ENCODE measurements at places on chromosomes 3 and 15.

- DNase-seq, result no peak
These were observed 471.6 kb downstream of the FOXP1 start for GRCh38 chr3:71111784-71112440.

GRCh38 chr15:64637412-64637811, 138.0 kb downstream of the RBPMS2 start:
- no peak for DNase-seq

- no peak for DNase-seq
These were observed 188.3 kb downstream of the ECT2 start for GRCh38 chr3:172938788-172939187.

DNA sequence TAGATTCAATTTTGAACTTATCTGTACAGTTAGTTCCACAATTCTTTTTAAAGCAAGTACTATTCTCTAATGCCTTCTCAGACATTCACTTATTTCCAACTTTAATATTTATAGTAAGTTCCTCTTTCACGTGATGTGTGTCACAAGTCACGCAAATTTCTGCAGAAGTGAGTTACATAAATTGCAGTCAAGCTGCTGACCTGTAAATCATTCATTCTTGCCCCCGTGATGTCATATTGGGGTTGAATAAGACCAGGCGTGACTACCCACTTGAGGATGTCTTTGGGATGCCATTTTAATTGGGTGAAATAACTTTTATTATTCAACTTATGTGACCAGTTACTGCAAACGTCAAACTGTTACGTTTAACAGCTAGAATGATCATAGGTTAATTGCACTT, 15.1 kb downstream of the PPARG start:
- DNase-seq, result no peak

GRCh38 chr3:55434789-55435188, 52.3 kb downstream of the WNT5A start:
- no peak for DNase-seq

DNA sequence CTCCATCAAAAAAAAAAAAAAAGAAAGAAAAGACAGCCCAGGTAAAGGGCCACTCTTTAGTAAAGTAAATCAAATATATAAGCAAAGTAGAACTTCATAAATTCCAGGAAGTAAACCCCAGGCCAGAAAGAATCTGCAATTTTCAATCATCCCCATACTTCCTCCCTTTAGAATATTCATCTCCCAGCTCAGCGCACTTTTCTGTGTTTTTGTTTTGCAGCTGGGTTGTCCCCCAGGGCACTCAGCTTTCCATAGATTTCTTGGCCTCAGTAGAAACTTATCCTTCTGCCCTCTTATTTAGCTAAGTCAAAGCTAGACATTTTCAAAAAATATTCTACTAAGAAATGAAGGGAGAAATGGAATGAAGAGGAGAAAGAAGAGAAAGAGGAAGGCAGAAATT, 24.0 kb upstream of the SPRED1 start:
- no peak for DNase-seq

- no peak for DNase-seq
These were observed 573.6 kb upstream of the ARRDC4 start for GRCh38 chr15:97386940-97387339.

DNA sequence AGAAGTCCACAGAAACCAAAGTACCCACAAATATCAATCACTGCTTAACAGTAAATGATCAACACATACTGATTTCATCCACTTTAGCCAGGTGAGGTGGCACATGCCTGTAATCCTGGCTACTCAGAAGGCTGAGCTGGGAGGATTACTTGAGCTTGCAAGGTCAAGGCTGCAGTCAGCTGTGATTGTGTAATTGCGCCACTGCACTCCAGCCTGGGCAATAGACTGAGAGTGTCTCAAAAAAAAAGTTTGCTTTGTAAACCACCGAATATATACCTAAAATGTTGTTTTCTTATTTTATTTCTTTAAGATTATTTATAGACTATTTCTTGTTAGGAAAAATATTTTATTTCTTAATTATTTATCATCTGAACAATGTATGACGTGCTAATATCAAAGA, 8.7 kb upstream of the ATP13A4 start:
- no peak for DNase-seq

DNA sequence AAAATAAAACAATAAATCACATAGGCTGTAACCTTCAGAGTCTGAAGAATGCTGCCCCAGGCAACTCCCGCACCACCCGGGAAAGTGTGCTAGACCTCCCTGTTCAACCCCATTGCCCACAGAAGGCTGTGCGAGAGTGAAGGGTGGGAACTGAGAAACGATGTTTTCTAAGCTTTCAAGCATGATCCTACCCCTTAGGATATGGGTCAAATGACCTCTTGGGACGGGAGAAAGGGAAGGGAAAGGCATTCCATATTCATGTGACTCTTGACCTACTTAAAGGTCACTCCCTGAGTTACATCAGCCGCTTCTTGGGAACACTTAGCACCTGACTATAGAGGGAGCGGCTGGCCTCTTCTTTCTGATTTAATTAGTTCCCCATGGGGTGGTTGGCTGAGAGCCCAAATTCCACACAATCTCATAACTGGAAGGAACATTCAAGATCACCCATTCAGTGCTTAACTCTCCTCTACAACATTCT, 114.7 kb upstream of the SLC24A5 start:
- DNase-seq, result no peak

GRCh38 chr15:91866971-91867372, 13.5 kb downstream of the SLCO3A1 start:
- no peak for DNase-seq

- DNase-seq, result no peak
These were observed 75.7 kb downstream of the ATP10A start for GRCh38 chr15:25787381-25787780.

DNA sequence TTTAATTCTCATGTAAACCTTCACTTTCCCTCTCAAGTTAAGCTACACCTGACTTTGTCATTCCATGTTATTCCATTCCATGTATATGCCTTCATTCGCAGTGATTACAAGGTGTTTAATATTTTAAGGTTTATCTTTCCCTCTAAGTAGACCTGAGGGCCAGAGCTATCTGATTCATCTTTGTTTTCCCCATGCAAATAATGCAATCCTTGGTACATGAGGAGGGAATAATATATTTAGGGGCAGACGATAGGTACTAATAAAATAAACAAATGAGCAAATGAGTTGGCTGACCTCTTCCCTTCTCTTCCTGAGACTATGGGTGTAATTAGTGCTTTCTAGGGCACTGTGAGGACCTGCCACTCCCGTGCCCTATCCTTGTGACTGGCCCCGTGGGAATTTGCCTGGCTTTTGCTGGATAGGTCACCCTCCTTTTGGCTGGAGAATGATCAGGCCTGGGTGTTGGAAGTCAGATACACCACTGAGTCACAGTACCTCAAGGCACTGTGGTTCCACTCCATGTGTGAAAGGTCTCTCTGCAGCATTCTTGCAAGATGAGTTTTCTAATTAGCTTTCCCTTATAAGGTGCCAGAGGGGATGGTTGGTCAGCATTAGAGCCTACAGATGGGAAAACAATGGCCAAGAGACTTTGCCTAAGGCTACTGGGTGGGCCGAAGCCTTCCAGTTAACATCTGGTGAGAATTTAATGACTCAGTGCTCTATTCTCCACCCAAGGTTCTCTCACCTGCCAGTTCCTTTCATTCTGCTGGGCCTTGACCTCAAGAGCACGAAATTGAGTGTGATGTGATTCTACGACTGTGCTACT, 183.2 kb downstream of the P3H2 start:
- no peak for DNase-seq

DNA sequence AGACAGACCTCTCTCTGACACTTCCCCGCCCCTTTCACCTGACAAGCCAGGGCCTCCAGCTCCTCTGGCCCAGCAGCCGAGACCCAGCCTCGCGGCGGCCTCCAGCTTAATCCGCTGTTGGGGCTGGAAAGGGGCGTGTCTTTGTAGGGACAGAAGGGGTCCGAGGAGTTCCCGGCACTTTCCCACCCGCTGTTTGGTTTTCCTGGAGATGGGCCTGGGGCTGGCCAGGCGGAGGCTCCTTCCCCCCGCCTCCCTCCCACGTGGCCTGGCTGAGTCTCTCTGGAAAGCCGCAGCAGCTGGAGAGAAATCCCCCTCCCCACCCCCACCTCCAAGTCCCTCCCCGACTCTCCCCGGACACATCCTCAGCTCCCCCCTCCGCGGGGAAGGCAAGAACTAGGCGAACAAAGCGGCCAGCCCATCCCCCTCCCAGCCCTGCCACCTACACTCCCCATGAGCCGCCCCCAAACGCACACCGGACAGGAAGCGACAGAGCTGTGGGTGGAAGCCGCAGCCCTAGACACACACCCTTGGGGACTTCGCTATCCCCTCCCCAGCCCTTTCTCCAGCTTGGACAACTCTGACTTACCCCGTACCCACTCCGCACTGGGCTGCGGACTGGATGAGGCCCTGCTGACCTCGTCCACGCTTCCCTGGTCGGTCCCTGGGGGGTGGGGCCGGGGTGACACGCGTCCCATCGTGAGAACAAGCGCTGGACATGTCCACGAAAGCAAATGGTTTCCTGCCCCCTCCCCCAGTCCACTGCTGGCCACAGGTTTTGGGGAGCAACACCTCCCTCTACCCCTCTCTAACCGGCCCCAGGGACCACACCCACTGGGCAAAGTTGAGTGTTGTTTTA, 1.2 kb downstream of the IGDCC4 start:
- DNase-seq, result no peak

GRCh38 chr3:195388380-195388779, 54.4 kb downstream of the ACAP2 start:
- DNase-seq, result no peak

DNA sequence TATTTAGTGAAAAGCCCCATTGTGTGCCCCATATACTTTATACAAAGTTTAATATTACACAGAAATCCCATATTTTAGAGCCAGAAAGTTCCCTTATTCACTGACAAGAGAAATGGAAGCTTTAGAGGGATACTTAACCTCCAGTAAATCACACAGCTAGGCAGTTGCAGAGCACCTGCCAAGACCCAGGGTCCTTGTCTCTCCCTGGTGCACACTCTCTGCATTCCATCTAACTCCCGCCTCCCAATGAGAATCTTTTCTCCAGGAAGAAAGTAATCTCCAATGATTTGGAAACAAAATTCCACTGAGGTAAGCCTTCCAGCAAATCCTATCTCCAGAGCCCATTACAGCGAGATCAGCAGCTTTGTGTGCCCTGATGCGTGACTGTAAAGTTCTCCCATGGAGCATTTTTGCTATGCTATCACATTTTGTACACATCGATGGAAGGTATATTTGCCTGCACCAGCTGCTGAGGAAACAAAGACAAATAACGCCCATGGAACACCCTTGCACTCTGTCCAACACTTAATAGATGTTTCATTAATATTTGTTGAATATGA, 41.4 kb downstream of the ULK4 start:
- no peak for DNase-seq

GRCh38 chr3:39809181-39809994, at the start of gene MYRIP:
MYRIP (plus strand) TSS chr3:39809609; CDS start chr3:39900817, 91,208 bp downstream.
- DNase-seq, result no peak

GRCh38 chr3:67739851-67740250, 85.4 kb upstream of the SUCLG2 start:
- DNase-seq, result no peak

GRCh38 chr3:188154809-188155574, 1.0 kb downstream of the LPP start:
- DNase-seq, result no peak

DNA sequence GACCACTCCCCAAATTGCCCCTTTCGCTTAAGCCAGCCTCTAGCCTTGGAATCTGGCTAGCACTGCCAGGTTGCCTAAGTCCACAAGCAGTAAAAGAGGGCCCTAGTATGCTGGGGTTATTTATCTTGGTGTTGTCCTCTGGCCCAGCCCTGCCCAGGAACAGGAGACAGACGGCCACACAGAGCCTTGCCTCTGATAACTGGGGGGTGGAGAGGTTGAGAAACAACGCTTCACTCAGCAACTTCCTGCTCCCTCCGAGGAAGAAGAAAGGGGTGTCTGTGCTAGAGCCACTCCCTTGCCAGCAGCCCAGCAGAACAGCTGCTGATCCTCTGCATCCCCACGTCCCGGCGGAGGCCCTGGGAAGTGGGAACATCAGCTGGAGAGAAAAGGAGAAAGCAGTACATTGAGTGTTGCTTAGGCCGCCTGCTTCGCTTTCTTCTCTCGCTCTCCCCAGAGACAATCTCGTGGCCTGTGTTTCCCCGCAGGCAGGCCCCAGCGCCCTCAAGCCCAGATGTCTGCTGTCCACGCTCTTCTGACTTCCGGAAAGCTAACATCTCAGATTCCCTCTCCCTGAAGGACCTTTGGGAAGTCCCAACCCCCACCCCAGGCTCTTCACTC, 22.6 kb upstream of the C3orf70 start:
- DNase-seq, result no peak

GRCh38 chr15:100966997-100967396, 47.8 kb downstream of the LRRK1 start:
- no peak for DNase-seq

- DNase-seq, result no peak
These were observed 40.0 kb downstream of the MYO9A start for GRCh38 chr15:72077950-72078349.

GRCh38 chr3:43867436-43868072, 176.8 kb downstream of the ABHD5 start:
- DNase-seq, result no peak

- no peak for DNase-seq
These were observed 121.2 kb downstream of the MECOM start for GRCh38 chr3:169542331-169542751.

DNA sequence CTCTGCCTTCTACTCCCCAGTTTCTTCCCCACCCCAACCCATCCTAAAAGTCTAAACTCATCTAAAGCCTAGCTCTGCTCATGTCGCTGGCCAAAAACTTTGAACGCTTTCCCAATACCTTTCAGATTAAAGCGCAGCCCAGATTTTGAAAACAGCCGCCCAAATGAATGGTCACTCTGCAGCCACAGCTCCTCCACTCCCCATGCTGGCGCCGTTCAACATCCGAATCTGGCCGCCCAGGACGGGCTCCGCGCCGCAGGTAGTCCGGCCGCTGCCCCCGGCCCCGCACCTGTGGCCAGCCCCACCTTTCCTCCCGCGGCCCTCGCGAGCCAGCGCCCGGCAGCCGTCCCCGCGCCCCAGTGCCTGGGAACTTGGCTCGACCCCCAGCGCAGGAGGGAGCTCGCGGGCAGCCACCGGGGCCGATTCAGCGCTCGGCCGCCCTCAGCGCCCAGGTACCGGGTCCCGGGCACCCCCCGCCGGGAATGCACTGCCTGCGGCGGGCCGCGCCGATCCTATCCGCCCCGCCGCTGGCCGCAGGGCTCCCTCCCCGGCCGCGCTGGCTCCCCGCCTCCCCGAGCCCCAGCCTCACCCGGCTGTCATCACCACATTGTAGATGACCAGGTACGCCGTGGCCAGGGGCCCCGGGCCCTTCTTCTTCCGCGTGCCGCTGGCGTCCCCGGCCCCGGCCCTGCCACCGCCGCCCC, 417 bp downstream of the HACD2 start:
- DNase-seq, result no peak

- DNase-seq, result no peak
These were observed 25.5 kb downstream of the PLCL2 start for GRCh38 chr3:16910207-16910606.

GRCh38 chr3:147963711-147964110, 554.5 kb downstream of the ZIC1 start:
- DNase-seq, result no peak
